Activated T-helper 2 cell treated with anti-CD3 and anti-CD28 coated beads, Interferon-gamma antibody, Interleukin-2, Interleukin-4, amounts not matched to agents 10 μg/mL and 5 μg/mL and 100 μg/mL, durations not matched to agents 14 hours and 24 hours and 36 hours (primary cell): ENCODE measurements at places on chromosomes 5 and 9. TPM values are rescaled to one million over a fixed set of nuclear protein-coding genes. Genes with fewer than 3 reads are reported as not detected.

GRCh38 chr5:146967646-146968045, 89.1 kb upstream of the PPP2R2B start:
- no peak overlapping the region for H3K4me3 ChIP-seq
- peaks cover 2% of the 10 kb centered on the region for H3K27me3 ChIP-seq
- H3K4me1 ChIP-seq = peaks cover 1% of the 10 kb centered on the region
- H3K27ac ChIP-seq = no peak overlapping the region
- no peaks in the 10 kb centered on the region for H3K36me3 ChIP-seq

DNA sequence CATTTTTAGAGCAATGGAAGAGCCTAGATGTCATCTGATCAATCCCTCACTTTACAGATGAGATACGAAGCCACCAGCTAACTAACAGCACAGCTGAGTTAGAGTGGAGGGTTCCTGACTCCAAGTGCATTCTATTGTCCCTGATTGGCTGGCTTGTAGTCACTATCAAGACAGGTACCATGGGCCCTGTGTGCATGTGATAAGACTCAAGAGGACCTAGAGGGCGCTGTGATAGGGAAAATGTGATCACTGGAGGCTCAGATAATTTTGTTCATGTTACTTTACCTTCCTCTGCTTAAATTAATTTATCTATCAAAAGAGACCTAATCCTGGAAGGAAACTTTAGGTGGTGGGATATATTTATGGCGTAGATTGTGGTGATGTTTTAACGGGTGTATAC, 19.5 kb upstream of the SNAPC3 start:
- no peak overlapping the region for H3K4me3 ChIP-seq
- H3K27me3 ChIP-seq = no peaks in the 10 kb centered on the region
- no peak overlapping the region for H3K27ac ChIP-seq
- no peaks in the 10 kb centered on the region for H3K36me3 ChIP-seq
- H3K4me1 ChIP-seq = no peaks in the 10 kb centered on the region
- no peak for DNase-seq

- H3K27me3 ChIP-seq = peaks cover 3% of the 10 kb centered on the region
- no peaks in the 10 kb centered on the region for H3K4me1 ChIP-seq
- H3K4me3 ChIP-seq = no peak overlapping the region
- DNase-seq = no peak
- no peak overlapping the region for H3K27ac ChIP-seq
- H3K36me3 ChIP-seq = no peaks in the 10 kb centered on the region
Observed at GRCh38 chr5:69525490-69525889, 32.9 kb downstream of the OCLN start.

GRCh38 chr5:109961751-109962150, 272.0 kb downstream of the MAN2A1 start:
- H3K36me3 ChIP-seq = no peaks in the 10 kb centered on the region
- H3K4me3 ChIP-seq = no peak overlapping the region
- no peak for DNase-seq

DNA sequence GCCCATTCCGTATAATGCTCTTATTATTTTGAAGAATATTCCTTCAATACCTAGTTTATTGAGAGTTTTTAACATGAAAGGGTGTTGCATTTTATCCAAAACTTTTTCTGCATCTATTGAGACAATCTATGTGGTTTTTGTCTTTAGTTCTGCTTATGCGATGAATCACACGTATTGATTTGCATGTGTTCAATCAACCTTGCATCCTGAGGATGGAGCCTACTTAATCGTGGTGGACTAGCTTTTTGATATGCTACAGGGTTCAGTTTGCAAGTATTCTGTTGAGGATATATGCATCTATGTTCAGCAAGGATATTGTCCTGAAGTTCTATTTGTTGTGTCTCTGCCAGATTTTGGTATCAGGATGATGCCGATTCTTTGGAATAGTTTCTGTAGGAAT, 1070.3 kb upstream of the CDH18 start:
- H3K4me1 ChIP-seq = no peaks in the 10 kb centered on the region
- H3K27ac ChIP-seq = no peak overlapping the region
- no peak overlapping the region for H3K4me3 ChIP-seq
- no peaks in the 10 kb centered on the region for H3K36me3 ChIP-seq

- no peak overlapping the region for H3K27ac ChIP-seq
- no peak for DNase-seq
- no peak overlapping the region for H3K4me3 ChIP-seq
- H3K27me3 ChIP-seq = no peaks in the 10 kb centered on the region
- no peaks in the 10 kb centered on the region for H3K36me3 ChIP-seq
Observed at GRCh38 chr5:22242532-22242931, 610.6 kb downstream of the CDH12 start.

DNA sequence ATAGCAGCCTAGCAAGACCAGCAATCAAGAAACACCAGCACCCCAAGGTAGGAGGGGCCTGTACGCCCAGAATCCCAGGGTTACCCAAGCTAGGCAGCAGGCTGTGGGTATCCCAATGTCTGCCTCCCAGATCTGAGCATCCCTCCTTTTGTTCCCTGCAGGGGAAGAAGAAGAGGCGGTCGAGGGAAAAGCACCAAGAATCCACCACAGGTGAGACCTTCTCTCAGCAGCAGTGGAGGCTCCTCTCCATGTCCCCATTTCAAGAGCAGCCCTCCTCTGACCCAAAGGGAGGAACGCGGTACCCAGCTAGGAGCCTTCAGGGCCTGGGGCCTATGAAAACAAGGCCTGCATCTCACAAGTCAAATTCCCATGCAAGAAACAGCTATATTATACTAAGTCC, 28.9 kb downstream of the TCF7 start:
- peaks cover 24% of the 10 kb centered on the region for H3K4me1 ChIP-seq
- no peak overlapping the region for H3K27ac ChIP-seq
- no peak overlapping the region for H3K4me3 ChIP-seq
- H3K27me3 ChIP-seq = no peaks in the 10 kb centered on the region
- H3K36me3 ChIP-seq = peaks cover 65% of the 10 kb centered on the region

DNA sequence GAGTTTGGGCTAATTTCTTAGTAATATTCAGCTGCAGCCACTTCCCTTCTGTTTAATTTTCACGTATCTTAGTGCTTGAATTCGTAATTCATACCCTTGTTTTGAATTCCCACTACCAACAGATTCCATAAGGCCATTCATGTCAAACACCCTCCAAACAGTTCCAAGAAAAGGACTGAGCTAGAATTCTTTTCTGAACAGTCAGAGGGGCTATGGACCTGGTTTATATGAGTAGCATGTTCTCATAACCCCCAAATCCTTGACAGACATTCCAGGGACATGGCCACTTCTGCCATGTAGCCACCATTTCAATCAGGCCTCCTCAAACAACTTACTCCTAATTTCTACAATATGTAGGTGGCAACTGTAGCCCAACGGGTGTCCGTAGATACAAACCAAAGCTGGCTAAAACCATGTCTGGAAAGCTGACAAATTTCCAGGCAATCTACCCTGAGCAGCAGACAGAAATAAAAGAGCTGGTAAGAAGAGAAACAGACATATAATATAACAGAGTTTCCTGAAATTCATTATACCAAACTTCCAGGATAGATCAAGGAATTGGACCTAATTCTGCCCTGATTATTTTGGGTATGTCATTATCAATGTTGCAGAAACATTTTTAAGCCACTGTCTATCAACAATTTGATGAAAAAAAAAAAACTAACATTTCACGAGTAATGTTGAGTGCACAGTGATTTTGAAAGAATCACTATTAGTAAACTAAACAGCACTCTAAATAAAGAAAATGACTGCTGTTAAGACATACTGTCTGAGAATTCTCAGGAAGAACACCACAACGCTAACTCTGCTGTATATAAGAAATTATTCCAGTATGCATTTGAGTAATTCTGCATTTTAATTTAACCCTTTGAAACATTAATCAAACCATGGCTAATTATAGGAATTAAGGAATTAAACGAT, 40.7 kb downstream of the EBF1 start:
- H3K27me3 ChIP-seq = peaks cover 25% of the 10 kb centered on the region
- no peak overlapping the region for H3K27ac ChIP-seq
- H3K4me3 ChIP-seq = no peak overlapping the region
- H3K4me1 ChIP-seq = peaks cover 3% of the 10 kb centered on the region
- no peak for DNase-seq

DNA sequence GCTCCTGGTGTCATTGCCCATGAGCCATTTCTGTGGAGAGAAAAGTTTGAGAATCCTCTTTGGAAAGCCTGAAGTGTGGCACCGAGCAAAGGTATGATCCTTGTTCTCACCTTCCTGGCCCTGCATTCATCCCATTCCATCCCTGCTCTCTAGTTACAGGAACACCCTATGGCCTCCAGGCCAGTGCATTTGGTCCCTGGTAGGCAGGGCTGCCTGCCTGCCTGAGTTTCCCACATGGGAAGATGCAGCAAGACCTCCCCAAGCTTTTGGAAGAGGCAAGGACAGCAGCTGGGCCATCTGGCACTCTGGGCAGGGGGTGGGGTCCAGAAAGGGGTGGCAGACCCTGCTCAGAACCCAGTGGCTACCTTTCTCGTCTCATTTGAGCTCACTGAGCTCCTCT, 24.5 kb downstream of the IGIP start:
- H3K4me1 ChIP-seq = peaks cover 3% of the 10 kb centered on the region
- no peak overlapping the region for H3K27ac ChIP-seq
- no peak for DNase-seq
- H3K4me3 ChIP-seq = no peak overlapping the region

GRCh38 chr9:116687074-116687753, at the start of gene TRIM32:
TSS of gene TRIM32 (plus strand) at chr9:116687305. CDS start at chr9:116697743, 10,438 bp downstream.
- peaks cover 47% of the 10 kb centered on the region for H3K4me1 ChIP-seq
- H3K27ac ChIP-seq = peak within 1 kb of the TSS; percentile 72
- H3K27me3 ChIP-seq = no peaks in the 10 kb centered on the region
- H3K4me3 ChIP-seq = peak within 1 kb of the TSS; percentile 89
- peak; percentile 90 for DNase-seq

GRCh38 chr5:9468060-9468388, 77.9 kb downstream of the SEMA5A start:
- no peaks in the 10 kb centered on the region for H3K27me3 ChIP-seq
- DNase-seq = no peak
- H3K27ac ChIP-seq = no peak overlapping the region
- H3K36me3 ChIP-seq = no peaks in the 10 kb centered on the region
- no peaks in the 10 kb centered on the region for H3K4me1 ChIP-seq

GRCh38 chr9:93037476-93037971, 21.0 kb upstream of the SUSD3 start:
- peaks cover 10% of the 10 kb centered on the region for H3K4me1 ChIP-seq
- H3K27me3 ChIP-seq = no peaks in the 10 kb centered on the region
- H3K36me3 ChIP-seq = peaks cover 19% of the 10 kb centered on the region
- no peak overlapping the region for H3K27ac ChIP-seq
- DNase-seq = no peak

GRCh38 chr5:179243333-179243732, 101.9 kb downstream of the ADAMTS2 start:
- no peak overlapping the region for H3K27ac ChIP-seq
- no peak overlapping the region for H3K4me3 ChIP-seq
- H3K4me1 ChIP-seq = no peaks in the 10 kb centered on the region
- no peaks in the 10 kb centered on the region for H3K36me3 ChIP-seq
- H3K27me3 ChIP-seq = no peaks in the 10 kb centered on the region
- no peak for DNase-seq

DNA sequence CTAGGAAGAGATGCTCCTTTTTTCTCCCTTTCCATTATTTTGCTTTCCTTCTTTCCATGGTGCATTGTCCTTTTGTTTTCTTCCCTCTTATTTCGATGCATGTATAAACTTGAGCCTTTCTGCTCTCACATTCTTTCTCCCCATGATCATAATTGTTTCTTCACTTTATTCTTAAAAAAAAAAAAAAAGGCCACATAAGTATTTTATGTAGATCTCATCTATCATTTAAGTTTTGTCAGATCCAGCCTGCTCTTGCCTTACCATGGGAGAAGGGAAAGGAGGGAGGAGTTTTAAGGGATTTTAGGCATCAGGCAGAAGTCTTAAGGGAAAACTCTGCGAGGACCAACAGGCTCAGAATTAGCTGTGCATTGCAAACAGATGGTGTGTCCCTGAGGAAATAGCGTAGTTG, 11.1 kb downstream of the TGFBR1 start:
- no peaks in the 10 kb centered on the region for H3K27me3 ChIP-seq
- peaks cover 14% of the 10 kb centered on the region for H3K36me3 ChIP-seq
- no peak overlapping the region for H3K4me3 ChIP-seq
- H3K4me1 ChIP-seq = peaks cover 63% of the 10 kb centered on the region
- H3K27ac ChIP-seq = no peak overlapping the region
- DNase-seq = no peak

DNA sequence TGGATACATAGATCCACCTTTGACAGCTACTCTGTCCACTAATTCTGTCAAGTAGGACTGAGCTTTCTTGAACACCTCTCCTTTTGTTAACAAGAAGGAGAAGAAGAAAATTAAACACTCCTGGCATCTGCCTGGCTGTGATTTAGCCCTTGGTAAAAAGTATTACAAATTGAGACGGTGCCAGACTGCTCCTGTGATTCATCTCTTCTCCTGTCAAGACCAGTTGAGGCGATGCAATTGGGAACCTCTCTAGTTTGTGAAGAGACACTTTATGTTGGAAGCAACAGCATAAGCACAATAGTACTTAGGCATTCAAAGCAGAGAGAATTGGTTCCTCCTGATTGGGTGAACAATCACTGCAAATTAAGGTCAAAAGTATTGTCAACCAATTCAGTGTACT, 72.7 kb downstream of the GHR start:
- H3K27me3 ChIP-seq = no peaks in the 10 kb centered on the region
- no peak for DNase-seq
- H3K36me3 ChIP-seq = no peaks in the 10 kb centered on the region
- no peak overlapping the region for H3K27ac ChIP-seq
- no peaks in the 10 kb centered on the region for H3K4me1 ChIP-seq

DNA sequence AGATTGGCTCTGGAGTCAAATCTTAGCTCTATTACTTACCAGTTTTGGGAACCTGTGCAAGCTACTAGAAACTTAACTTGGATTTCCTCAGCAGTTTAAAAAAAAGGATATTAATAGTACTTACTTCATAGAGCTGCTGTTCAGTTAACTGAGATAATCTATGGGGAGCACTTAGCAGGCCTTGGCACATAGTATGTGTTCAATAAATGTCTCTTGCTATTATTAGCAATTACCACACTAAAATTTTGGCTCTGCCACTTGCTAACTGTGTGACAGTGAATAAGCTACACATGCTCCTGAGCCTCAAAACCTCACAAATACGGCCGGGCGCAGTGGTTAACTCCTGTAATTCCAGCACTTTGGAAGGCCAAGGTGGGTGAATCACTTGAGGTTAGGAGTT, 55.9 kb downstream of the CDK5RAP2 start:
- no peaks in the 10 kb centered on the region for H3K27me3 ChIP-seq
- H3K4me3 ChIP-seq = no peak overlapping the region
- no peak for DNase-seq
- H3K36me3 ChIP-seq = peaks cover 70% of the 10 kb centered on the region
- no peaks in the 10 kb centered on the region for H3K4me1 ChIP-seq

GPR151 gene
- not detected in 2 replicates for total RNA-seq

ANKRD33B gene
- 31.1 and 31.5 TPM in 2 replicates for total RNA-seq

ASS1 gene
- total RNA-seq = 2.4 and 3.2 TPM in 2 replicates

TAF1L gene
- not detected in 2 replicates for total RNA-seq

NAIF1 gene
- total RNA-seq = 10.2 and 10.5 TPM in 2 replicates

TLX3 gene
- total RNA-seq = not detected in 2 replicates

ITGA1 gene
- 0.59 and 0.76 TPM in 2 replicates for total RNA-seq

LCN2 gene
- total RNA-seq = not detected in 2 replicates

SPATA31E1 gene
- not detected in 2 replicates for total RNA-seq

SOX30 gene
- 0.11 TPM in 2 replicates for total RNA-seq

PCDHA4 gene
- total RNA-seq = not detected in 2 replicates

IL9 gene
- 94.0 and 104 TPM in 2 replicates for total RNA-seq

PHAX gene
- total RNA-seq = 45.3 and 47.7 TPM in 2 replicates

CD274 gene
- total RNA-seq = 36.7 and 40.5 TPM in 2 replicates
